ENCODE measurements at places on chromosomes 16 and 17.

DNA sequence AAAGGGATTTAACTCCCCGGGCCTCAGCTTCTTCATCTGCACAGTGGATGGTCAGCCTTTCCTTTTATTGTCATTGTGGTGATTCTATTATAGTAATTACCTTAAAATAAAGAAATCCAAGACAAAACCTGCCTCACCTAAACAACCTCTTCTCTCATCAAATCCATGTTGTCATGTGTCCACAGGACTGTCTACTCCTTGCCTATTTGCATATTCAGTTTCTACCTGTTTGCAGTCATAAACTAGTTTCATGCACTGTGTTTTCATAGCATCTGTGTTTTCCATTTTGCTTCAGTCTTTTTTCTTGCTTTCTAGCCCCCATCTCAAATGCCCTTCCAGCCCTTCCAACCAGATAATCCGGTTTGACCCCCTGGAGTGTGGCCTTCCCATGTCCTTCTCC lies 44.3 kb upstream of the CPNE2 start:
- no peak for DNase-seq

DNA sequence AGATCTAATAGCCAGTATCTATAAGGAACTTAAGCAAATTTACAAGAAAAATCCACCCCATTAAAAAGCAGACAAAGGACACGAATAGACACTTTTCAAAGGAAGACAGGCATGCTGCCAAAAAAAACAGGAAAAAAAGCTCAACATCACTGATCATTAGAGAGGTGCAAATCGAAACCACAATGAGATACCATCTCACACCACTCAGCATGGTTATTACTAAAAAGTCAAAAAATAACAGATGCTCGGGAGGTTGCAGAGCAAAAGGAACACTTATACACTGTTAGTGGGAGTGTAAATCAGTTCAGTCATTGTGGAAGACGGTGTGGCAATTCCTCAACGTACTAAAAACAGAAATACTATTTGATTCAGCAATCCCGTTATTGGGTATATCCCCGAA lies 9.6 kb downstream of the STX8 start:
- no peak for DNase-seq

GRCh38 chr17:28740406-28741357 lies 3.1 kb upstream of the TRAF4 start:
- no peak for DNase-seq

GRCh38 chr16:24027466-24027865 lies 191.7 kb downstream of the PRKCB start:
- no peak for DNase-seq

GRCh38 chr17:63538693-63539595 lies 11.3 kb upstream of the DCAF7 start:
- no peak for DNase-seq

- no peak for DNase-seq
These were observed 1.5 kb upstream of the NUFIP2 start for GRCh38 chr17:29295420-29295819.

- DNase-seq, result no peak
These were observed 31.9 kb upstream of the ABCC11 start for GRCh38 chr16:48279199-48279598.

- DNase-seq, result no peak
These were observed at the start of gene NEURL4 for GRCh38 chr17:7328840-7329373. NEURL4 (minus strand) TSS chr17:7329335; CDS start chr17:7329312, 23 bp downstream.

- no peak for DNase-seq
These were observed 4.3 kb downstream of the MT1H start for GRCh38 chr16:56673921-56674320.

GRCh38 chr17:17150448-17150800 lies 55.7 kb downstream of the PLD6 start:
- DNase-seq, result no peak

DNA sequence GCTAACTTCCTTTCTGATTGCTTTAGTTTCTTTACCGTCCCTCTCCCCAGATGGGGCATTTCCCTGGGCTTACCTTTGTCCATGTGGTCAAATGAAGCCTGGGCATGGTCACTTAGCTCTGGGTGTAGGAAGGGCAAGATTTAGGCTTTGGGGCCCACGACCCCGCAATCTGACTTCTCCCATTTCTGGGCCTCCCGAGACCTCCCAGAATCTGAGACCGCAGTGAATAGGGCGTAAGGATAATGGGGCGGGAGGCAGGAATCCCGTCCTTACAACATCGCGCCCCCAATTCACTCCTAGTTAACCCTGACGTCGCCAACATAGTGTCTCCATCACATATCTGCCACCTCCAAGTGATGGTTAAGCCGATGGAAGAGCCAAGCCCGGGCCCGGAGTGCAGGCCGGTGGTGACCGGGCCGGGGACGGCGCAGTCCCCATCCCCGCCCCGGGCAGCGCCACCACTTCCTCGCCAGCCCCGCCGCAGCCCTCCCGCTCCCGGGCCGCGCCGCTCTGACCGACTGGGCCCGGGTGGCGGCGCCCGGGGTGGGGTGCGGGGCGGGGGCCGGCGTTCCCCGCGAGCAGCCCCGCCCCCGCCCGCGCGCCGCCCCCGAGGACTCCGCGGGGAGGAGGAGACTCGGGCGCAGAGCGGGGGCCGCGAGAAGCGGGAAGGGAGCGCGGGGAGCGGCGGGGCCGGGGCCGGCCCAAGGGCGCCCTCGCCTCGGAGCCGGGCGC lies at the start of gene RHBDL3:
TSS of gene RHBDL3 (plus strand) at position 641 of the 732 bp plus-strand sequence. CDS start 358 bp downstream, outside the sequence.
- no peak for DNase-seq

Data from posterior cingulate gyrus (tissue), 11 donors.